ENCODE measurements at places on chromosomes 16 and 17.

- no peak for DNase-seq
Observed at GRCh38 chr17:44362949-44363612, 572 bp downstream of the FAM171A2 start.

DNA sequence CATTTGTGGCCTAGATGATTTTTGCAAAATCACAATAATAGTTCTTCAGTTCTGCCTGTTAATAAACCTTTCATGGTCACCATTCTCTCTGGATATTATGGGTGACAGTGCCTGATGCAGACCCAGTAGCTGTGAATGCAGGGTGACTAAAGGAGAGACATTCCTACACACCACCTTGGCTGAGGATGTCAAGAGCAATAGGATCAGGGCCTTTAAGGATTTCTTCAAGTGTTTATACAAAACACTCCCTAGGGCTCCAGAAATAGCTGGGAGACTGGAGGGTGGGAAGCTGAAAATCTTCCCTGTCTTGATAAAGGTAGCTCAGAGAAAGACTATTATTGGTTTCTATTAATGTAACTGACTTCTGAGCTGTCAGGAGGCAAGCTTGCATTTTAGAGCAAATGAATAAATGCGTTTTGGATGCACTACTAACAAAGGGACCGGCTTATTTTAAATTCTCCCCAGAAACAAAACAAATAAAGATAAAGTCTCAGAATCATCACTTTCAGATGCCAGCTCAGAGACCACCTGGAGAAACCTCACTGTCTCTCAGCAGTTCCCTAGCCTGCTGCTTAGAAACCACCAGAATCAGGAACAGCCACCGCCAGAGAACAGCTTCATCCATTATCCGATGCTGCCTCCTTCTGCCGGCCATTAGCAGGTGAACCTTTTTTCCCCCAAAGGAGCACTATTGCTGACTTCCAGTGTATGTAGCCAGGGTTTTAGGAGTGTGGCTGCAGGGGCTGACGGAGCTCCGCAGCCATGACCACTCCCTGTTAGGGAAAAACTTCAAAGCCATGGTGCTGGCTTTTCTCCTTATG, 171.4 kb upstream of the DYNLRB2 start:
- DNase-seq, result no peak

- DNase-seq, result no peak
Observed at GRCh38 chr16:60989592-60989991, 1046.6 kb downstream of the CDH8 start.

- no peak for DNase-seq
Observed at GRCh38 chr17:72077326-72077960, 43.4 kb upstream of the SOX9 start.

DNA sequence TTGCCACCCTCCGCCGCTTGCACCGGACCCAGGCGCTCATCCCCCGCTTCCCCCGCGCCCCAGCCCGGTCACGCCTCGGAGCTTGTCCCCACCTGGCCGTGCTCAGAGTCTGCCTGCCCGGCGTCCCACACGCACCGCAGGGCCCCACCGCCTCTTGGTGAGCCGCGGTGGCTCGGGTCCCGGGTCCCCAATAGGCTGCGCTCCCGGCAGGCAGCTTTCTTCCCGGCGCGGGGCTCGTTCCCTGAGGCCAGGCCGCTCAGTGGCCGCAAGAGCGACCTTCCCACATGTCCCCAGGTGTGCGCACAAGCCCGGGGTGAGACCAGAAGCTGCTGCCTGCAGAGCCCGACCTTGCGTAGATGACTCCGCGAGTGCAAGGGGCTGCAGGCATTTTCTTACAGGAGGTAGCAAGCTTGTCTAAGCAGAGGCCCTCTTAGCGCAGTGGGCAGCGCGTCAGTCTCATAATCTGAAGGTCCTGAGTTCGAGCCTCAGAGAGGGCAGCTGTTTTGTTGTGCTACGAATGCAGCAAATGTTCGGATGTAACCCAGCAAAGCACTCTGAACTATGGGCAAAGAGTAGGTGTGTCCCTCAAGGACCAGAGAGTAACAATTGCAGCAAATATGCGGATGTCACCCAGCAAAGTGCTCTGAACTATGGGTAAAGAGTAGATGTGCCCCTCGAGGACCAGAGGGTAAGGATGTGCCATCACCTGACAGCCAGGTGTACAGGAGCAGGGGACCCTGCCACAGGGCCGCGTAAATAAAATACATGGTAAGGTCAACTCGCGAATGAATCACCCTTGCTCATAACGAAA, 15.6 kb downstream of the TLE7 start:
- DNase-seq, result no peak

GRCh38 chr16:11412175-11412904, 67.1 kb downstream of the RMI2 start:
- no peak for DNase-seq

GRCh38 chr17:44400226-44400847, 10.9 kb upstream of the ITGA2B start:
- DNase-seq, result no peak

GRCh38 chr17:75516619-75517296, 430 bp downstream of the TSEN54 start:
- DNase-seq, result peak; percentile 54

GRCh38 chr17:50955160-50955559, 89.0 kb upstream of the TOB1 start:
- peak; percentile 47 for DNase-seq

GRCh38 chr17:17387017-17387497, 83.9 kb downstream of the NT5M start:
- DNase-seq, result no peak

GRCh38 chr16:6105115-6105514, 1007.5 kb upstream of the EEF2KMT start:
- no peak for DNase-seq

DNA sequence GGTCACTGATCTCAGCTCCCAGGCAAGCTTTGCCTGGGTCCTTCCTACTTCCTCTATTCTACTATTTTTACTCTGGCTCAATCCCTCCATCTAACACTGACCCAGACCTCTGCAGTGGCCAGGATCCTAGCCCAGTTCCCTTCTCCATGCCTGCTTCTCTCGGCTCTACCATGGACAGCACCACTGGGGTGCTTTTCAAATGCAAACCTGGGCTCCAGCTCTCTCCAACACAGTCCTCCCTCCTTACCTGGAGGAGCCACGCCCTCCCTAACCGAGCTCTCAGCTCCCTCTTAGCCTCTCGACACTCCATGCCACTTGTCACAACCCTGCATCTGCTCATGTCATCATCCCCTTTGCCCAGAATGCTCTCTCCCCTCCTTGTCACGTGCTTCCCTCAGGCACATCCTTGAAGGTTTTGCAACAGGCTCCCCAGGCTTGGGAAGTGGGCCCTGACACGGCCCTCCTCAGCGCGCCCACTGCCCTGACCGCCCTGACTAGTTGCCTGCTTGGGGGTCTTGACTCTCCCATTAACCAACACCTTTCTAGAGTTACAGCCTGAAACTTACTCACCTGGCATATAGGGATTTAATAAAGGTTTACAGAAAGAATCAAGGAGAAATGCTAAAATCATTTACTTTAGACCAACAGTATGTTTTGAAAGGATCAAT, 41.6 kb downstream of the MARF1 start:
- no peak for DNase-seq

DNA sequence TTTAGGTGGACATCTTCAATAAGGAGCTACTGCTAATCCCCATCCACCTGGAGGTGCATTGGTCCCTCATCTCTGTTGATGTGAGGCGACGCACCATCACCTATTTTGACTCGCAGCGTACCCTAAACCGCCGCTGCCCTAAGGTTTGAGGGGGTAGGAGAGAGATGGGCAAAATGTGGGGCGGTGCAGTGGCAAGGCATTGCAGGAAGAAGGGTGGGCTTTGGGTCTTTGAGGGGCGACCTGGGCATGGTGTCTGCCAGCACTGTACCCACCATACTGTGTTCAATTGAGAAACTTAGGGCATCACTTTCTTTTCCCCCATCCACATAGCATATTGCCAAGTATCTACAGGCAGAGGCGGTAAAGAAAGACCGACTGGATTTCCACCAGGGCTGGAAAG, 8.6 kb downstream of the SENP3 start:
- DNase-seq, result no peak

GRCh38 chr17:34820922-34821321, 140.3 kb downstream of the CCT6B start:
- no peak for DNase-seq

DNA sequence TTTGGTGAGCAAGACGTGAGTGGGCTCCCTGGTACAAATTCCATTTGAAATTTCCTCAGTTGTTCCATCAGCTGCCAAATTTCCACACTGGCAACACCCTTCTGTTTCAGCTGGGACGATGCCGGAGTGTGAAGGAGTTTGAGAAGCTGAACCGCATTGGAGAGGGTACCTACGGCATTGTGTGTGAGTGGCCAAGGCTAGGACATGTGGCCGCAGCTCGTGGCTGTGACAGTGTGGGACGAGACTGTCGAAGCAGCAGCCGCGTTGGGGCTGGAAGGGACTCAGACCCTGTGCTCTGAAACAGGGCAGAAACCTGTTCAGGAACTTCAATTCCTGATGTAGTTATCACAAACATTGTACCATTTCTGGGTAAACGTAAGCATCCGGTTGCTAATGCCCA, 2.7 kb downstream of the CDK10 start:
- no peak for DNase-seq

GRCh38 chr16:87812200-87812656, 46.4 kb upstream of the KLHDC4 start:
- DNase-seq, result no peak

DNA sequence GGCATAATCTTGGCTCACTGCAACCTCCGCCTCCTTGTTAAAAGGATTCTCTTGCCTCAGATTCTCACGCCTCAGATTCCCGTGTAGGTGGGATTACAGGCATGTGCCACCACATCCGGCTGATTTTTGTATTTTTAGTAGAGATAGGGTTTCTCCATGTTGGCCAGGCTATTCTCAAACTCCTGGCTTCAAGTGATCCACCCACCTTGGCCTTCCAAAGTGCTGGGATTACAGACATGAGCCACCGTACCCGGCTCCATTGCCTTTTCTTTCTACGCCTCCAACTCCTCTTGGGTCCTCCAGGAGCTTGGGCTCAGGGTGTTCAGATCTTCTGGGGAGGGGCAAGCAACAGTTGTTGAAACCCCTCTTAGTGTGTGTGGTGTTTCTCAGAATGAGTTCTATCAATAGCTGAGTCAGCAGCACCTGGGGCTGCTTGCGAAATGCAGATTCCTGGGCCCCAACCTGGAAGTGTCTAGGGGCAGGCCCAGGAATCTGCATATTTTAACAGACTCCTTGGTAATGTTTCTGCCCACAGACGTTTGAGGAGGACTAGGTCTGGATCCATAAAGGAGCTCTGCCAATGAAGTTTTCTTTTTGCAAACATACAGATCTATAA, 31.4 kb downstream of the SEC14L5 start:
- no peak for DNase-seq

- no peak for DNase-seq
Observed at GRCh38 chr17:76091526-76092286, 11.9 kb downstream of the EXOC7 start.

DNA sequence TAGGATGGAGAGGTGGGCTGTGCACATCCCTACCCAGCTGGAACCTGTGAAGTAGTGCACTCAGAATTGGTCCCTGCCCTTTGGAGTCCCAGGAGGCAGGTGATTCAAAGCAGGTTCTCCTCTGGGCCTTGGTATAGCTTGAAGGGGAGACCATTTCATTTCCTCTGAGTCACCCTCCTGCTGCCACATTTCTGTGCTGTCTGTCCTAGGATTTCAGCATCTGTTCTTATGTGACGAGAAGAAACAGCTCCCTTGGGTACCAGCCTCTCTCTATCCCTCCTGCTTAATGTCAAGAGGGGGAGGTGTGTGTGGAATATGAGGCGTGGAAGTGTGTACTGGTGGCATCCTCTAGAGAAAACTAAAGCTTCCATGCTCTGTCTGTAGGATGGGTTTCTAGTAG, 5.0 kb upstream of the NFE2L1 start:
- DNase-seq, result no peak

GRCh38 chr16:31529937-31530312, 2.2 kb downstream of the AHSP start:
- no peak for DNase-seq

DNA sequence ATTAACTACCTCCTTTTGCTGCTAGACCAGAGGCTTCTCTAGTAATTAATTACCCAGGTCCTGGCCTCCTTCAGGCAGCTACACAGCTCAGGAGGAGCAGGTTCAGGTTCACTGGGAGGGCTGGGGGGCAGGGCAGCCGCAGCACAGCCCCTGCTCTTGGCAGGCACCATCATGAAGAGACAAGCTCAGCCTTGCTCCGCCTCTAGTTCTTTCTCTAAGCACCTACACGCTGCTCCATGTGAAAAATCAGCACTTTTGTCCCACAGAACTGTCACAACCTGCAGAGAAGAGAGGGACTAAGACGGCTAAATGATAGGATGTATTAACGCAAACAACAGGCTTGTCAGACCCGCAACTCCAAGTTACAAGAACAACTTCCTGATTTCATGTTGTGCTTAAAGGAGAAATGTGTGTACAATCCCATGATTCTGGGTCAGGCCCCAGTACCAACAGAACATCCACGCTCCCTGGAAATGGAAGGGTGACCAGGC, 53.4 kb downstream of the GRB2 start:
- no peak for DNase-seq

GRCh38 chr16:539901-540530, 12.5 kb downstream of the CAPN15 start:
- DNase-seq, result no peak

GRCh38 chr17:30346221-30346795, 12.5 kb upstream of the TMIGD1 start:
- DNase-seq, result no peak

GRCh38 chr16:88365244-88365865, 17.4 kb upstream of the ZNF469 start:
- no peak for DNase-seq

DNA sequence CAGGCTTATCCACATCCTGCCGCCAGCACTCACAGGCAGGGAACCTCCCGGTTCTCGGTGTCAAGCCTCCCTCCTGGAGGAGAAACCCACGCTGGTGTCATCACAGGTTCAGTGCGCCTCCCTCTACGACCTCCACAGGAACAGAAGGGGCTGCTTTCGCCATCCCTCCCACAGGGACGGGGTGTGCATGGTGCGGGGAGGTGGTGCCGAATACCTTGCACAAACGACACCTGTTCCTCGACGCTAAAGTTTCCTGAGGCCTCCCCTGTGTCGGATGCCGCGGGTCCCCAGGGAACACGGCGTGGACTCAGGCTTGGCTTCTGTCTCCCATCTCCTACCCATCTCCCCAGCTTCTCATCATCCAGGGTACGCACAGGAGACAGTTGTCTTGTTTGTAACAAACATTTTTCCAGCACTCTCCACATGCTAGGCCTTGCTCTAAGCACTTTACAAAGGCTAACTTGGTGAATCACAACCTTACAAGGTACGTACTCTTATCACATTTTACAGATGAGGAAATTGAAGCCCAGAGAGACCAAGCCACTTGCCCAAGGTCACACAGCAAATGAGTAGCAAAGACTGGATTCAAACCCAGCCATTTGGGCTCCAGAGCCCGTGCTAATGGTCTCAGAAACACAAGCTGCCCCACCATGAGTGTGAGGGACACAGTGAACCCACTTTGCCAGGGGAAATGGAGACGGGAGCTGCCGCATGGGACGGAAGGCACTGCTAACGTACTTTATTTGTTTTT, 271.6 kb downstream of the C16orf95 start:
- DNase-seq, result no peak

- no peak for DNase-seq
Observed at GRCh38 chr17:67054011-67054591, 9.7 kb downstream of the CACNG1 start.
